EH (cell line): ENCODE measurements at places on chromosomes 16 and 17.

DNA sequence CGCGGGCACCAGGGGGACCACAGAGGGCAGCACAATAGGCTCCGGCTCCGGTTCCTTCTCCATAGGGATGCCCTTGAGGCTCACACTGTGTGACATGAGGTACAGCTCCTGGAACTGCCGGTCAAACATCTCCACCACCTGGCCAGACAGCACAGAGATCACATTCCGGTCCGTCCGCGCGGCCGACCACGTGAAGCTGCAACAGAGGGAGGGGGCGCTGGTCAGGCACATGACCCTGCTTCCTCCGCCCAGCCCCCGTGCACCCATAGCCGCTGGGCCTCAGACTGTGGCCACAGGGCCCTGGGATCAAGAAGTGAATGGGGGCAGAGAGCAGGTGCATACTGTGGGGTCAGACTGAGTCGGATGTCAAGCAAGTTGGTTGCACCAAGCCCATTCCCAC lies 25.9 kb downstream of the FAM83G start:
- DNase-seq: no peak

DNA sequence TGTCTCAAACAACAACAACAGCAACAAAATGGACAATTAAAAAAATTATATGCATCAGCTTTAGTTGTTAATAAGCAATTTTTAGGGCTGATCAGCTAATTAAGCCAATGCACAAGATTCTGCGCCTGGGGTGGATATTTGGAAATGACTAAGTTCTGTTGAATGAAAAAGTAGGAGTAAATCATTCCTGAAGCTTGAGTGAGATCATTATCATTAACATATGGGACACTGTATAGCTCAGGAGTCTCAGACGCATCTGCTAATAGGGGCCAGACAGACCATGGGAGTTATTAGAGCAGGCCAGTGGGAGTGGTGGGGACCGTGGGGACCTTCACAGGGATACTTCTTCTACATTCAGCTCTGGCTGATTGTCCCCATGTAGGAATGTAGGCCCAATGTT lies 22.8 kb downstream of the IRX5 start:
- DNase-seq: no peak

DNA sequence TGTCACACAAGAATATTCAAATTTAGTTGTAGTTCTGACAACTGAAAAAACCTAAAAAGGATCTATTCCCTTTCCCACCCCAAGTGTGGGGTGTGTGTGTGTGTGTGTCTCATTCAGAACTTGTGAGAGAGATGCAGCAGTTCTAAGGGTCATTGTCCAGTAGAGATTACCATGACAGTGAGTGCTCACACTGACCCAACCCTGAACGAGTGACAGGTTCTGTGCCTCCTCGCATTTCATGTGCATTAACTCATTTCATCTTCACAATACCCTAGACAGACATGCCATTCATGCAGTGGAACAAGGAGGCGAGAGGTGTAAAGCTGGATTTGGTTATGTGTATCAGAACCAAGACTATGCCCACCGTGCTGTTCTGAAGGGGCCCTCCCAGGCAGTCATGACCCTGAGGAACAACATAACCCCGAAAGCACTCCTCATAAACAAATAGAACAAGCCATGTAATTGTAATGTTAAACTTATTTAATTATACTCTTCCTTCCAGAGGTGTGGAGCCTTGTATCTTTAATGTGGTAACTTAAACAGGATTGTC lies 102.1 kb downstream of the CLEC16A start:
- no peak for DNase-seq

GRCh38 chr17:72560303-72561247 lies 439.8 kb downstream of the SOX9 start:
- peak; percentile 63 for DNase-seq

- DNase-seq: no peak
Observed at GRCh38 chr16:84528322-84528721, 23.9 kb upstream of the MEAK7 start.

DNA sequence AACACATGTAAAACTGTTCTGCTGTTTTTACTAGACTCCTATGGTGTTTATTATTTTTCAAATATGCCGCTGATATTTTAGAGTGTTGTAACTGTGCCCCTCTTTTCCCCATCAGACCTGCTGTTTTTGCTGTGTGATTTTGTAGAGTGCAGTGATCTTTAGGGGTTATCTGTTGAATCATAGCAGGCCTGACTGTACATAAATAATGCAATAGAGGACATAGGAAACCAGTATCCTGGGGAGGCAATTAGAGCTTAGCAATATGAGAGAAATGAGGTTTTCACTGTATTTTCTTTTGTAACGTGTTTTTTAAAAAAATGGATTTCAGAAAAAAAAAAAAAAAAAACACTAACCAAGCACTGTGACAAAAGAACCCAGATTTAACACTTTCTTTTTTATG lies 662.2 kb downstream of the TOX3 start:
- DNase-seq: no peak

- DNase-seq: no peak
Observed at GRCh38 chr16:22050963-22051362, 41.4 kb upstream of the VWA3A start.

DNA sequence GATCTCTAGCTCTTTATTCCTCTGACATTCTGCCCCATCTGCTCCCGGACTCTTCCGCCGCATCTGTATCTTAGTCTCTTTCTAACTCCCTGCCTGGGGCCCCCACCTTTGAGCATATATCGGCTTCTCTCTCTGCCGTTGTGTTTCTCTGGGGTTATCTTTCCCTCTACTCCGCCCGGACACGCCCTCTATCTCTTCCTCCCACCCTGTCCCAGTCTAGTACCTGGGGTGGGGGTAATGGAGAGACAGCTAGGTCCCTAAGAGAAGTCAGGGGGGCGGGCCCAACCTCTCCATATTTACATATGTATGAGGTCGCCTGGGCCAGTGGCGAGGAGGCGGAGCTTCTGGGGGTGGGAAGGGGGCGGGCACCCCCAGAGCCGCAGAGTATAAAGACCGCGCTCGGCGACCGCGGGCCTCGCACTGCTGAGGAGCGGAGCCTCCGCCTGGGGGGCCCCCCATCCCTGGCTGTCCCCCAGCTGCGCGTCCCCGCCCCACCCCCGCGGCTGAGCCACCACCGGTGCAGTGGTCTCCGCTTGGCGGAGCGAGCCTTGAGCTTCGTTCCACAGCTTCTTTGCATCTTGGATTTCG lies at the start of gene ATP1B2:
ATP1B2 (plus strand) TSS at position 418 of the 588 bp plus-strand sequence. CDS start 593 bp downstream, outside the sequence.
- DNase-seq: peak; percentile 51

- no peak for DNase-seq
Observed at GRCh38 chr16:29743827-29744531, 1.8 kb downstream of the C16orf54 start.

DNA sequence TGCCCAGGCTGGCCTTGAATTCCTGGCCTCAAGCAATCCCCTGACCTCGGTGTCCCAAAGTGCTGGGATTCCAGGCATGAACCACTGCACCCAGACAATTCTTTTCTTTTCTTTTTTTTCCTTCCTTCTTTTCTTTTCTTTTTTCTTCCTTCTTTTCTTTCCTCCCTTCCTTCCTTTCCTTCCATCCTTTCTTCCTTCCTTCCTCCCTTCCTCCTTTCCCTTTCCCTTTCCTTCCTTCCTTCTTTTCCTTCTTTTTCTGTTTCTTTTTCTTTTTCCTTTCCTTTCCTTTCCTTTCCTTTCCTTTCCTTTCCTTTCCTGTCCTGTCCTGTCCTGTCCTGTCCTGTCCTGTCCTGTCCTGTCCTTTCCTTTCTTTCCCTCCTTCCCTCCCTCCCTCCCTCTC lies 44.6 kb downstream of the PLCG2 start:
- DNase-seq: no peak

GRCh38 chr17:692116-692515 lies 22.5 kb downstream of the VPS53 start:
- DNase-seq: peak; percentile 95

DNA sequence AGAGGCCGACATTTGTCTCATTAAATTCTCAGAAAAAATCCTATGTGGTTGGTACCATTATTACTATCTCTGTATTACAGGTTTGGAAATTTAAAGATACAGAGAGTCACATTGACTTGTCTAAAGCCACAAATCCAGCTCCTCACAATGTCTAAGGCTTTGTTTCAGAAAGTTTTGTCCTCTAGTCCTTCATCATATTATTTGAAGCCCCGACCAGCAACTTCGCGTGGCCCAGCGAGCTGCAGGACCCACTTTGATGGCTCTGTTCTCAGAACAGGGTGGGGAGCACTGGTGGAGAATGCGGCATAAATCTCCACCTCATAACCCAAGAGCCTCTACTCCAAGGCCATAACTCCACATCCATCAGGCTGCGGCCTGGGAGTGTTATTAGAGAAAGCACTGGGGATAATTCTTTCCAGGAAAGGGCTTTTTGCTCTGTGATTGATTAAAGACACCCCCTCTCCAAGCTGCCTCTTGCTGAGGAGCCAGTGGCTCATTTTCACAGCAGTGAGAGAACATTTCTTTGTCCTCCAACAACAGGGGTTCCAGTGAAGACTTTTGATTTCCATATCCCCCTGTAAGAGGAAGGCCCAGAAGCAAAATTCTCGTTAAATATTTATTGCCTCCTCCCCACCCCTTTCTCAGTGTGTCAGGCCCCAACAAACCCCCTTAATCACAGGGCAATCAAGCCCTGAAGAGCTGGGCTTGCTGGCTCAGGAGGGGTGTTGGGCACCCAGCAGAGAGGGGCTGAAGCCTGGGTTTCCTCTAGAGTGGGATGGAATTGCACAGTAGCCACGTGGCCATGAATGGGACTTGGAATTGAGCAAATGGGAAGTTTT lies 113.7 kb upstream of the CDH11 start:
- no peak for DNase-seq

- DNase-seq: no peak
Observed at GRCh38 chr17:70675070-70675590, 505.8 kb downstream of the KCNJ2 start.
